ENCODE measurements at places on chromosomes 6 and 20.

GRCh38 chr6:43491750-43492661 is 14.6 kb downstream of the TJAP1 start:
- DNase-seq, result no peak

DNA sequence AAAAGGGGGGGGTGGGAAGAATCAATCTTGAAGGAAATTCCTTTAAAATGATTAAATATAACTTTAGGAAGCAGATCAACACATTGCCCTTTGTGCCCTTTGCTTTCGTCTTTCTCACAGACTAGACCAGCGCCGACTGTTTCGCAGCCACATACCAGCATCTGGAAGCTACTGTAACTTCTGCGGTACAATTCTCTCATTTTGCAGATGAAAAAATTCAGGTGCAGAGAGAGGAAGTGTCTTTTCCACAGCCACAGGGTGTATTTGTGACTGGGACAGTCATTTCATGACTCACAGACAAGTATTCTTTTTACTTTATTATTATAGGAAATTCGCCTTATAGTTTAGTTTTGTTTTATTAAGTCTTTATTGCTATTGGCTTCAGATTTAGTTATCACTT is 84.2 kb downstream of the UST start:
- no peak for DNase-seq

DNA sequence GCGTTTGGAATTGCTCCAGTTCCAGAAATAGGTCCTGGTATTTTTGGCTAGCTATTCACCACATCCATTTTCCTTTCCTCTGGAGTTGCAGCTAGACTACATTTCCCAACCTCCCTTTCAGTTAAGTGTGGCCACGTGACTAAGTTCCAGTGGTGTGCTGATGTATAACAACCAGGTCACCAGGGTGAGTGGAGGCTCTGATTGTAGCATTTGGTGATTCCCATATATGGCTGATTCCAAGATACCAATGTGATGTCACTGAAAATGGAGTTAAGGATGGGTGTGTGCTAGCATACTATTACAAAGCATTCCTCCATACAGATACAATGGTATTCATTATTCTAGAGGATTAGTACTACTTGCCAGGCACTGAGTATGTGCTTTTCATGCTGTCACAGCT is 49.7 kb upstream of the STK35 start:
- no peak for DNase-seq

DNA sequence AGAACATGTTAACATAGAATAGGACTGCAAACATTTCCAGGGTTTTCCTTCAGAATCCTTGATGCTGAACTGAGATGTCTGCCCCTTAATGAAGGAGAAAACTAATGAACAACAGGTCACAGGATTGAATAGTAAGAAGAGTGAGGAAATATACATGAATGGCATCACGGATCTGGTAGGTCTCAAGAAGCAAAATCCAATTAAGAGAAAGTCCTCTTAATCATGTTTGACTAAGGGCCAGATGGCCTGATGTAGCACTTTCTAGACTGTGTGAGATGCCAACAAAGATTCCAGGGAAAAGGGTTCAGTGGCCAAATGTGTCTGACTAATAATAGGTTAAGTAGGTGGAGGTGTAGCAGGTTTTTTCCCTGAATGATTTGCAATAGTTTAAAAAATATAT is 13.7 kb upstream of the SHPRH start:
- no peak for DNase-seq

DNA sequence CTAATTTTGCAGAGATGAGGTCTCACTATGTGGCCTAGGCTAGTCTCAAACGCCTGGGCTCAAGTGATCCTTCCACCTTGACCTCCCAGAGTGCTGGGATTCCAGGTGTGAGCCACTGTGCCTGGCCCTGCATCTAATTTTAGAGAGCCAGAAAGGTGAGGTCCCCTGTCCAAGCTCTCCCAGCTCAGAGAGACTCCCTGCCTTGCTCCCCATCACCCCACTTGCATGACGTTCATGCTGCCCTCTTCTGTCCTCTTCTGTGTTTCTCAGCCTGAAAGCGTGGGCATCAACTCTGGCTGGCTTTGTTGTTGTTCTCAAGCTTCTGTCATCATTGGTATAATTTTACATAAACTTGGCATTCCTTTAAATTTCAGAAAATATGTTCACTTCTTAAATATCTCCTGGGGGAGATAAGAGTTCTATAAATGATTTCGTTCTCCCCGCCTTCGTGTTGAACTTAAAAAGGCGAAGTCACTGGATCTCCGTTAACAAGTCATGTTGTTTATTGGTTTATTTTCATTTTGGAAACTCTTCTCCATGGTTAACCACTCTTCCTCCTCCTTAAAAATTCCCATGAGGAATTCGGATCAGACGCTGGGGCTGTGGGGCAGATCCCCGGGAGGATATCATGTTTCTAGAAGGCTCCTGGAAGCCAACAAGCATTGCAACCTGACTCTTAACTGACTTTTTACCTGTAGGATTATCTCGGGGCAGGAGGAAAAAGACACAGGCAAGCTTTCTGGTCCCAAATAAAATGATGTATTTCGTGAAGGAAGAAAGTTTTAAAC is 13.2 kb upstream of the PARD6B start:
- no peak for DNase-seq

DNA sequence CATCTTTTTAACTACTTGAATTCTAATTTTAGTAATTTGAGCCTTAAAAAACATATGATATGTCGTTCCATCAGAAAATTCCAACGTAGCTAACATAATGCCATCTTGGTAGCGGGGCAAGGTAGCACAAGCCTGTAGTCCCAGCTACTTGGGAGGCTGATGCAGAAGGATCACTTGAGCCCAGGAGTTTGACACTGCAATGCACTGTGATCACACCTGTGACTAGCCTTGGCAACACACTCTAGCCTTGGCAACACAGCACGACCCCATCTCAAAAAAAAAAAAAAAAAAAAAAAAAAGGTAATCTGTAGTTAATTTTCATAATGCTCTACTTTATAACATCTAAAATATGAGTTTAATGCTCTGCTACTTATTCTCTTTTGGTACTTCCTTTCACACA is 6.7 kb downstream of the BCLAF1 start:
- no peak for DNase-seq

- DNase-seq, result no peak
Measured at GRCh38 chr6:121826156-121826810, 390.8 kb downstream of the GJA1 start.

- DNase-seq, result no peak
Measured at GRCh38 chr20:775679-776135, 7.4 kb upstream of the SLC52A3 start.

GRCh38 chr6:77762386-77762785 is 109.5 kb downstream of the MEI4 start:
- no peak for DNase-seq

- DNase-seq, result no peak
Measured at GRCh38 chr20:43981540-43981939, 66.9 kb downstream of the TOX2 start.

- no peak for DNase-seq
Measured at GRCh38 chr6:30169658-30170614, 6.6 kb downstream of the TRIM15 start.

GRCh38 chr20:63855363-63856097 is 5.8 kb upstream of the ABHD16B start:
- DNase-seq, result no peak

- no peak for DNase-seq
Measured at GRCh38 chr6:15996030-15996429, 132.9 kb upstream of the MYLIP start.

DNA sequence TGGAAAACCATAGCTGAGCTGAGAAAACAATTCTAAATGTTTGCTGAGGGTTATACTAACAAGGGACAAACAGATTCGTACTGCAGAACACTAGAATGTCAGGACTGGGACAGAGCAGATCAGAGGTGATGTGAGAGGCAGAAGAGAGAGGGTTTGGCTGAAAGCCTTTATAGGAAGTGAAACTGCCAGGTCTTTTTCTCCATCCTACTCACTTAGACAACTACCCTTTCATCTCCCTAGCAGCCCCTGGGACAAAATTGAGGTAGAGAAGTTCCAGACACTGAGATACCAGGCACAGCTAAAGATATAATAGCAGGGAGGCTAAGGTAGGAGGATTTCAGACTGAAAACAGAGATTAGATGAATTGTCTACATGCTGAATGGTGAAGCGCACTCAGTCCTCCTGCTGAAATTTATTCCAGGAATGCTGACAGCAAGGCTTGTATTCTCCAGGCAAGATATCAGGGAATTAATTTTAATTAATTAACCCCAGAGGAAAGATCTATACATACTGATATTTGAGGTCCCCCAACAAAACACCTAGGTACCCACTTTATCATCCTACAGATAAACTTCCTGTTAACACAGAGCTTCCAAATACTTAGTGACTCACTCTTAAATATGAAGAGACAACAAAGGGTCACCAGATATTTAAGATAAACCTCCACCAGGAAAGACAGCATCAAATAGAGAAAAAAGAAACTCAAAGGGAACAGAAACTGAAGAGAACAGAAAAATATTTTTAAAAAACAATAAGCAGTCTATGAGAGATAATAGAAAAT is 12.6 kb upstream of the EIF2S2 start:
- DNase-seq, result no peak

DNA sequence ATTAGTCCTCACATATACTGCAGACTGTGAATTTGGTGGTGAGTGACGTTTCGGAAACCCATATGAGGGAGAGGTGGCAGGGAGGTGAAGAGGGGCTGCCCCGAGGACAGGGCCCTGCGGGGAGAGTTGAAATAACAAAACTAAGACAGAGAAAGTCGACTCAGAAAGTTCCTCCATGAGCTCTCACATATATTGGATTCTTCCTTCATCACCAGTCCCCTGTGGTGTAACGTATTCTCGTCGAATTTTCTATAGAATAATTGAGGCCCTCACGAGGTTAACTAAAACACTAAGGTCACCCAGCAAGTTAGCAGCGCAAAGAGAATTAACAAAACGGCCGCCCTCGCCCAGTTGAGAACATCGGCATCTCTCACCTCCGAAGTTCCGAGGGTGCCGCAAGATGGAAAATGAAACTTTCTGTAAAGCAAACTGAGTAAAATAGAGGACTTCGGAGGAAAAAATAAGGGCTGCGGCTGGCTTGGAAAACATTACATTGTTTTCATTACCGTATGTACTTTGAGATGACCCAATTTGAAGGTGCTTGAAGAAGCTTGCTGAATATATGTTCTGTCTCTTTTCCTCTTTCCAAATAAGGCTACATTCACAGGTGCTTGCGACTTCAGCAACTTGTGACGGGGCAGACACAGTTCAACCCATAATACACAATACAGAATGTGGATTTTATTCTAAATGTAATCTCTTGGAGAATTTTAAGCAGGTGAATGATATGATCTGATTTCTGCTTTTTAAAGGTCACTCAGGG is 490.9 kb upstream of the JARID2 start:
- DNase-seq, result no peak

Measured in activated CD8-positive, alpha-beta memory T cell treated with anti-CD3 and anti-CD28 coated beads for 48 hours (primary cell).